ENCODE measurements at places on chromosomes 3 and 15.

- peak; percentile 70 for DNase-seq
Observed at GRCh38 chr15:47473832-47474231, 243.5 kb upstream of the SEMA6D start.

DNA sequence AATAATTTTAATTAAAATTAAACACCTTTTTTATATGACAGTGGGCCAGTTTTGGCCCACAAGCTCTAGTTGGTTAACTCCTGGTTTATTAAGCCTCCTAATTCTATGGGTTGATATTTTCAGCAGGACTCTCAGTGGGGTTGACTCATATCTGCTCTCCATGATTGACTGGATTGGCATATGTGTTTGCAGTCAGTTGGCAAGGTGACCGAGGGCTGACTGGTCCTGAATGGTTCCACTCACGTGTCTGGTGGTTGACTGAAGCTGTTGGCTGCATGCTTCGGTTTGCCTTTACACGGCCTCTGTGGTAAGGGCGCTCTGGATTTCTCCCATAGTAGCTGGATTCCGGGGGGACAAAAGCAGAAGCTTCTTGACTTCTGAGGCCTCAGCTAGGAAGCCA is 65.3 kb upstream of the ZNF280D start:
- no peak for DNase-seq

DNA sequence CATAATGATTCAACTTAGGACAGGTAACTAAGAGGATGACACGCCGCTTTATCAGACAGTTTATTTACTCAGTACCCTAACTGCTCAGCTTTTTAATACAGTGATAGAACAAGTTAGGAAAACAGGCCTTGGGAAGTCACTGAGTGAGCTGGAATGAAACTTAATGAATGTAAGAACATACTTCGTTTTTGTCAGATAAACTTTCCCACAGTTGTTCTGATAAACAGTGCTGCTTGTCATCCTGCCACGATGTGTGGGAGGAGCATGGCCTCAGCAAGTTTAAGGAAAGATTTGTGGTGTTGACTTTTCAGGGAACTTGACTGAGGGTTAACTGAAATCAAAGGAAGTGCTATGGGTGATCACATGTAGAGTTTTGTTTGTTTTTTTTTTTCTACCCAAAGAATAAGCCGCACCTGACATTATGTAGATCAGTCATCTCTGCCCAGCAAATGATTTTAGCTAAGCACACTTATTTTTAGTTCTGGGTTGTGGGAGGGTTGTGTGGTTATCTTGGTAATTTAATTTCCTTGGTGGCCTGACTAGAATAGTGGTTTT is 5.6 kb upstream of the P2RY14 start:
- DNase-seq: no peak

GRCh38 chr3:51830836-51831385 is 30.5 kb upstream of the IQCF2 start:
- DNase-seq: no peak

DNA sequence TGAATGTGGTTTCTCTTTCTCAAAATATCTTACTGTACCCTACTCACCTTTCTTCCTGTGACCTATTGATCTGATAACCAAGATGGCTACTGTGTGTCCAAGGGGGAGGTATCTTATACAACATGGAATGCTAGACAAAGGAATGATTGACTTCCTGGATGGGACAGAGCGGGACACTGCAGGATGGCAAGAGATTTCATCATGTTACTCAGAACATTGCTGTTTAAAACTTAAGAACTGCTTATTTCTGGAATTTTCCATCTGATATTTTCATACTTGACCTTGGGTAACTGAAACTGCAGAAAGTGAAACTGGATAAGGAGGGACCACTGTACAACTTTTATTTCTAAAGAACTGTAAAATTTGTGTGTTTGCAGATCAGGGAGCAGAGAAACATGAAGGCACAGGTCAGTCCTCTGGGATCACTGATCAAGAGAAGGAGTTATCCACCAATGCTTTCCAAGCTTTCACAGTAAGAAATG is 18.5 kb downstream of the CNOT10 start:
- no peak for DNase-seq

DNA sequence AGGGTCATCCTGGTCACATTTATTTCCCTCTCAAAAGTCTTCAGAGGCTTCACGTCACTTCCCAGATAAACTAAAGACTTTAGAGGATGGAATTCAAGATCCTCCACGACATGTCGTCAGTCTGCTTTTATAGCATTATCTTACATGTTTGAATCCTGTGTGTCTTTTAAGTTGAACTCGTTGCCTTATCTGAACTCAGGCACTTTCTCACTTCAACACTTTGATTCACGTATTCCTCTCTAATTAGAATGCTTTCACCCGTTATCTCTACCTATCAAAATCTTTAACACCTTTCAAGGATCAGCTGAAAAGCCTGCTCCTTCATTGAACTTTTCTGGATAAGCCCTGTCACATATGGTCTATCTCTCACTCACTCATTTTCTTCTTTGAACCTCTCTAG is 97.1 kb downstream of the MAP2K5 start:
- no peak for DNase-seq

GRCh38 chr15:44144184-44144583 is 50.9 kb downstream of the FRMD5 start:
- DNase-seq: no peak

DNA sequence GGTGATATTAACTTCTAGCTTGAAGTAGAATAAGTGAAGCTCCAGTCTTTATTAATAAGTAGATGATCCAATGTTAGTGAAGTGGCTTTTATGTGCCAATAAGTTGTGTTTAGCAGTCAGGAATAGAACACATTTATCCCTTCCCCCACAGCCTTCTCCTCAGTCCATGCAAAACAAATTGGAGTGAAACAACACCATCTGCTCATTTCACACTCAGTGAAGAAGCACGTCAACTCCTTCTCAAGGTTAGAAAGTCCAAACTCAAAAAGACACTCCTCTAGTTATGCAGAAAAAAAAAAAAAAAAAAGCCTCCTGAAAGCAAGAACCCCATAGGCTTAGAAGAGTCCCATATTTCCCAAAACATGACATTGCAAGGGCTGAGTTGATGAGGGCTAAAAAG is 18.0 kb upstream of the NEO1 start:
- DNase-seq: no peak

GRCh38 chr3:124393340-124393739 is 336.9 kb upstream of the UMPS start:
- DNase-seq: no peak

DNA sequence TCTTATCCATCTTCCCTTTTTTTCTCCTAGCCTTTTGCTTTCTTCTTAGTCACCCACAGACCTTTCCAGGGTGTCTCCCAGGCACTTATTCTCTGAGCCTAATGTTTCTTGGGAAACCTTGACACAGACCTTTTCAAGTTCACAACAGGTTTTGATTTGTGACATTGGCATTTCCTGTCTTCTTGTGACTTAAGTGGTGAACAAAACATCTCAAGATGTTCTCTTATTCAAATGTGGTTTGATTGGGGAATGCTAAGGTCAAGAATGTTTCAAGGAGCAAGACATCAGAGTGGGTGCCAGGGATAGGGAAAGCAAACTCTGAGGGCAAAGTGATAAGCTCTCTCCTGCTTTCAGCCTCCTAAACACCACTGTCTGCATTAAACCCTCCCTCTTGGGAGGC is 68.2 kb upstream of the GSK3B start:
- no peak for DNase-seq

- no peak for DNase-seq
Observed at GRCh38 chr3:127008236-127008635, 25.3 kb downstream of the PLXNA1 start.

DNA sequence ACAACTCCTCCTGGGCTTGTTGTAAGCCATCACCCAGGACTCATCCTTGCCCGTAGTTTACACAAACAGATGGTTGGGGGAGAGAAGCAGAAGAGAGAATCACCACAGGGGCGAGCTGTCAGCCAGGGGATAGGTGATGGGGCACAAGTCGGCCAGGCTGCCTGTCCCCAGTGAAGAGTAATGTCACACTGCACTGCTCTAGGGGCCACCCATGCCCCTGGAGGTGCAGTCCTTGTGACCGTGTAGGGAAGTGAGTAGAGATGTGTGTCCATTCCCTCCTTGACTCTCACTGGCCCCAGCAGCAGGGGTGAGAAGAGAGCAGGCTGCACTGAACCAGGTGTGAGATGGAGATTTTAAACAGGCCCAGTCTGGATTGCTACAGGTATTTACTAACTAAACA is 17.1 kb upstream of the PRSS50 start:
- DNase-seq: no peak

DNA sequence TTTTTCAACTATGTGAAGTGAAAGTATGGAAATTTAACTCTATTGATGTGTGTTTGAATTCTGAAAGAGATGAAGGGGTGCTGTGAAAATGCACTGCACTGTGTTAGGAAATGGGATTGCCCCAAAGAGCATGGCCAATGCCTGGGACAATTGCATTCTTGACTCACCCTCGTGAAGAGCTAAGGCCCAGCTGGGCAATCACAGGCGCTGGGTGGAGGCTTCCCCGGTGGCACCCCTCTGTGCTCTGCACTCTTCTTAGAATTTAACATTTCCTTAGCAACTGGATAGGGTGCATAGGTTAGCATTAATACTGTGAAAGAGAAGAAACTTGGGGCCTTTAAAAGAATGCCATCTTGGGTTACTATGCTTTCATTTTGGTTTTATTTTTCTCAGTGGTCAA is 179.9 kb upstream of the GOLIM4 start:
- DNase-seq: no peak

GRCh38 chr15:78789615-78790014 is 21.6 kb downstream of the ADAMTS7 start:
- no peak for DNase-seq

DNA sequence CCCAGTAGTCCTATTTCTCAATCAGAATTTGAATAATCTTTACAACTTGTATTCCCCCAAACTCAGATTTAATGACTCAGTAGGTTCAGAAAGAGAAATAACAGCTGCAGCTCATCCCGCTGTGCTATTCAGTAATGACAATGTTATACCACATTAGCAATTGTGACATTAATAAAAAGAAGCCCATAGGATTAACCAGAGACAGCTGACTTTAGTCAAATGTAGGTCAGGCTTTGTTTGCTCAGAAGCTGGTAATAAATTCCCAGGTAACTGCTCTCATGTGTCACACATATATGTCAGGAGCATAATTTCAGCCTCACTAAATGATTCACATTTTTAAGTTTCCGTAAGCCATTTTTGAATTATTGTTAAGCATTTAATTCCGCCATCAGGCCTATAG is 222.0 kb upstream of the UBE2E2 start:
- DNase-seq: no peak

GRCh38 chr3:29168696-29169095 is 112.2 kb upstream of the RBMS3 start:
- DNase-seq: no peak

DNA sequence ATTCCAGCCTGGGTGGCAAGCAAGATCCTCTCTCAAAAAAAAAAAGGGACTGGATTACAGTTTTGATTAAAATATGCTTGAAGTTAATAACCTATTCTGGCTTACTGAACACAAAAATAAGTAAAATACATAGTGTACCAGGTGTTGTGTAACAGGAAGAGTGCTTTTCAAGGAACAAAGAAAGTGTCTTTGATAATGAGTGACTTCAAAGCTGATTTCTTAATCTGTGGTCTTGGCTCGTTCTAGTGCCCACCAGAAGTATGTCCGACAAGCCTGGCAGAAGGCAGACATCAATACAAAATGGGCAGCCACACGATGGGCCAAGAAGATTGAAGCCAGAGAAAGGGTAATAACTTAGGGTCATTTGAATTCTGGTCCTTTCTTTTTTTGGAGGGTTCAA is 4.0 kb downstream of the RPL14 start:
- no peak for DNase-seq

DNA sequence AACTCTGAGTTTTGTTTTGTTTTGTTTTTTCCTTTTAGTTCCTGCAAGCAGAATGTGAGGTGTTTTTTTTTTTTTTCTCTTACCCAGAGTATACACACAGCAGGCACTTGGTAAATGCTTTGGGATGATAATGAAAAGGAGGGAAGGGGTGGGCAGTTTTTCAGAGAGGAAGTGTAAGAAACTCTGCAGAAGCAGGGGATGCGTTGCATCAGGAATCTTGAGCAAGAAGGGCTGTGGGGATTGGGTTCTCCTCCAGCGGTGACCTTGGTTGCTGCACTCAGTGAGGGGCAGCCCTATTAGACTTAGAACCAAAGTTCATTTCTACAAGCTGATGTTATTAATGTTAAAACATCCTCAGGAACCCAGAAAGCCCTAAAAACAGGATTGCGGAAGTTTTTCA is 32.2 kb upstream of the TMEM158 start:
- no peak for DNase-seq

- DNase-seq: no peak
Observed at GRCh38 chr15:80989081-80989517, 520 bp downstream of the MESD start.

DNA sequence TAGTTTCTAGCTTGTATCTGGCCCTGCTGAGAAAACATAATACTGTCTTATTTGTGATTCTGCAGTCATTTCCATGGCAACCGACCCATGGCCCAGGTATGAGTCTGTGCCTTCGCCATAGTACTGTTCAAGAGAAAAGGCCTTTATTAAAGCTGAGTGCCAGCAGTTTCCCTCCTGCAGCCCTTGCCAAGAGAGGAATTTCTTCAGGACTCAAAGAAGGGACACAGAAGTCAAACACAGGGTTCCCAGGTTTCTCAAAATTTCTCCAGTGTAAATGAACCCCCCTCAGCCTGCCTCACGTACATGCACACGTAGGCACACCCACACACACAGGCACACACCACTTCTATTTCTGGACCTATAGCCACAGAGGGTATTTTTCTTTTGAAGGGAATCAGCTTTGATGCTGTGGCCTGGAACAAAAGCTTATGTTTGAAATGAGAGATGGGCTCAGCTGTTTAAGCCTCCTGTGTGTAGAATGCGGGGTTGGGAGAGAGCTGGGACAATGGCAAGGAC is 269.2 kb downstream of the PDCD6IP start:
- DNase-seq: no peak

DNA sequence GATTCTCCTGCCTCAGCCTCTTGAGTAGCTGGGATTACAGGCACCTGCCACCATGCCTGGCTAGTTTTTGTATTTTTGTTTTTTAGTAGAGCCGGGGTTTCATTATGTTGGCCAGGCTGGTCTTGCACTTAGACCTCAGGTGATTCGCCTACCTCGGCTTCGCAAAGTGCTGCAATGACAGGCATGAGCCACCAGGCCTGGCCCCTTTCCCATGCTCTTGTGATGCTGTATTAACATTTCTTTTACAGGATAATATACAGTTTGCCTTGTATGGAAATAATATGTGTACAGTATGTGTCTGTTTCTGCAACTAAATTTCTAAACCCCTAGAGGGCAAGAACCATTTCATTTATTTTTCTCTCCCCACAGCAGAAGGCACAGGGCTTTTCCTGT is 37.8 kb downstream of the SCG5 start:
- no peak for DNase-seq

DNA sequence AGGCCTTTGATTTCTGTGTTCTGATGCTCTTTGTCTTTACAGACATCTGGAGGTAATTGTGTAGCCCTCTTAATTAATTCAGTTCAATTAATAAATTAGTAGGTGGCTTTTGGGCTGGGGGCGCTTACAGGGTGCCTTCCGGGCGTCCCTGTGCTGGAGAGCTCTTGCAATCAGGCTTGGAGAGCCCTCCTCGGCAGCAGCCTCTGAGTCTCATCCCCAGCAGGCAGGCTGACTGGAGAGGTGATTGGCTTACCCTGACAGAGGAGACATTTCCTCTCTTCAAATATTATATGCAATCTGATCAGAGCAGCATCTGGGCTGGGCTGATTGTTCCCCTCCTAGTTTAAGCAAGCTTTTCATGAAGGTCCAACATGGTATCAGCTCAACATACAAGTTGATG is 250.7 kb downstream of the LPP start:
- DNase-seq: no peak

Measured in ovary (tissue), 10 donors.